ENCODE measurements at places on chromosomes 7 and 10.
A peak's percentile ranks its signal among the peaks of the same experiment; 100 is the strongest.

GRCh38 chr10:102262744-102263370 lies 17.5 kb downstream of the GBF1 start:
- DNase-seq: no peak

DNA sequence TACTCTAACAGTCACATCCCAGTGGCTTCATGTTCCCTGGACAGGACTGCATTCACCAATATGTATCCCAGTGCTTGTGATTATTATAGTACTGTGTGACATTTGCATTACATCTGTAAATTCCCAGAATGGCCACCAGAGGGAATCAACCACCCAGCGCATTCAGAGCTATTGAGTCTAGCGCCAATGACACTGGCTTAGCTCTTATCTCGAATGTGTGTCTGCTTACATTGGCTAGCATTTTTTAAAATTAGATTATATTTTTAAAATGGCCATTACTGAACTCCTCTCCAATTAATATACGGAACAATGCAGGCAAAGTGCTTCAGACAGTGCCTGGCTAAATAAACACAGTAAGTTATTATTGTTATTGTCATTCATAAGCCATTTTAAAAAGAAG lies 36.3 kb downstream of the TRIL start:
- DNase-seq: no peak

GRCh38 chr7:50739744-50740435 lies 42.8 kb downstream of the GRB10 start:
- peak; percentile 63 for DNase-seq

DNA sequence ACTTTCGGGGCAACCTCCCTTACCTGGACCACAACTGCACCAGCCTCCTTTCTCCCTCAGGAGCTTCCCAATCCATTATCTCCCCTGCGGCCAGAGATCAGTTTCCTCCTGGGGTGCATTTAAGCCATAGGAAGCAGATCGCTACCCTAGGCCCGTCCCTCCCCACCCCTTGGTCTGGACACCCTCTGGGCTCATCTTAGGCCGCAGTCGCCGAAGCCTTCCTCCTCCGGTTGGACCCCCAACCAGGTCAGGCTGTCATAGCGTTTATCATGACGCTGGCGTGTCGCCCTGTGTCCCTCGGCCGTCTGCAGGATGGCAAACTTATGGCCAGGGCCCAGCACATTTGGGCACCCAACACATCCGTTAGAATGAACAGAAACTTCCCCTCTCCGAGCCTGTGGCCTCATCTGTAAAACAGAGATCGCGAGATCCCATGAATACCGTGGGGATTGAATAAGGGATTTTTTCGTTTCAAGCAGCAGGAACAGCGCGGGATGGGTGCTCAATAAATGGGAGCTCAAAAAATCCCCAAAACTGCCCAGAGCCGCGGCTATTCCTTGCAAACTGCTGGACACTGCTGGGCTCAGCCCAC lies 669 bp upstream of the AP5Z1 start:
- DNase-seq: no peak

GRCh38 chr7:51134013-51134441 lies 182.6 kb downstream of the COBL start:
- no peak for DNase-seq

- DNase-seq: no peak
These were observed 17.7 kb upstream of the NRP1 start for GRCh38 chr10:33352175-33352574.

- no peak for DNase-seq
These were observed 31.1 kb upstream of the HPS1 start for GRCh38 chr10:98477861-98478260.

DNA sequence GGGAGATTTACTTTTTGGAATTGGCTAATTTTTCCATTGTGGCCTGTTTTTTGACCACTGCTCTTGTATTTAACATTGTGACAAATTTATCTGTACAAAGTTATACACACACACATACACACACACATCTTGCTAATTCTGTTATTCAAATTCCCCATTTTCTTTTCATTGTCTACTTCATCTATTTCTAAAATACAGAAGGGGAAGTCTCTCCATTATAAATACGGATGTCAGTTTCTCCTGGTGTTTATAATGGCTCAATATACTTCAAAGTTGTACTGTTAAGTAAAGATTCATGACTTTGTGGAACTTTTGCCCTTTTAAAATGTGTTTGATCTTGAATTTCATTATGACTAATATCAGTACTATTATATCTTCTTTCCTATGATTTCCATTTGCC lies 81.0 kb downstream of the CNOT4 start:
- DNase-seq: no peak

DNA sequence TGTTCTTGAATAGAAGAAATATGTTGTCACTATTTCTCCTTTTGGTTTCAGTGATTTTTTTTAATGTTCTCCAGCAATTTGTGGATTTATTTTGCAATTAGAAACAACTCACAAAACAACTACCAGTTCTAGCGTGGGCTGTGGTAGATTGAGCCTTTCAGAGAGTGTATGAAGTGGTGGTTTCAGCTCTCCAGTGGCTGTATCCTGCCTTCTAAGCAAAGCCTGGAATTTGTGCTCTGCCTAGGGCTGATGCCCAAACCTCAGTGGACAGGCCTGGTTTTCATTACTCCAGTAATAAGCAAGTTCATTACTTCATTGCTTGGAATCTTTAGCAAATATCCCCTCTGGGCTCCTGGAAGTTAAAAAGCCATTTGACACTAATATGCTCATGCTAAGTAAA lies 35.9 kb downstream of the APBB1IP start:
- no peak for DNase-seq

DNA sequence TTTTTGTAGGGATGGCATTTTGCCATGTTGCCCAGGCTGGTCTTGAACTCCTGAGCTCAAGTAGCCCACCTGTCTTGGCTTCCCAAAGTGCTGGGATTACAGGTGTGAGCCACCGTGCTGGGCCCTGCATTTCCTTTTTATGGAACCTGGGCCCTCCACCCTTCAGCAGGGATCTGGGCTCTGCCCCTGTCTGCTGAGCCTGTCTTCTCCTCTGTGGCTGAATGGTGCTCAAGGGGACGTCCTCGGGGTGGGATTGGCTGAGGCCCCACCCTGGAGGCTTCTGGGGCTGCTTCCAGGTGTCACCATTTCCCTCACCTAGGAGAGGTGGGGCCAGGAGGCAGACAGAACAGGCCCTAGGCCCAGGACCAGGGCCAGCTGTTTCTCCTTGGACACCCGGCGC lies 18.4 kb downstream of the FAM241B start:
- no peak for DNase-seq

DNA sequence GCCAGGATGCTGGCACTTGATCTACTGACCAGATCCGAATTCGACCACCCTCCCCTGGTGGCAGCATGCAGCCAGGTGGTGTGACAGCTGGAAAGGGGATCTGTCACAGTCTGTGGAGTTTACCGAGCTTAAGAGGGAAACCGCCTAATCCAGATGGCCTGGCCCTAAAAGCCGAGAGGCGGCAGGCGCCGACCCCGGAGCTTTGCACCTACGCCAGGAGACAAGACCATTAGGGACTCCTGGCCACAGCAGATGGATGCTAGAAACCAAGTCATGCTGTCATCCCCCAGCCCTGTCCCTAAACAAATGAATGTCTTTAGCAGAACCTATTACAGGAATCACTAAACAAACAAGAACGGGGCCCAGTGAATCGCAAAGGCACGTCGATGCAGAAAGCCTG lies 27.7 kb downstream of the RCC1L start:
- no peak for DNase-seq

GRCh38 chr7:28812616-28813015 lies 145.5 kb downstream of the TRIL start:
- no peak for DNase-seq

DNA sequence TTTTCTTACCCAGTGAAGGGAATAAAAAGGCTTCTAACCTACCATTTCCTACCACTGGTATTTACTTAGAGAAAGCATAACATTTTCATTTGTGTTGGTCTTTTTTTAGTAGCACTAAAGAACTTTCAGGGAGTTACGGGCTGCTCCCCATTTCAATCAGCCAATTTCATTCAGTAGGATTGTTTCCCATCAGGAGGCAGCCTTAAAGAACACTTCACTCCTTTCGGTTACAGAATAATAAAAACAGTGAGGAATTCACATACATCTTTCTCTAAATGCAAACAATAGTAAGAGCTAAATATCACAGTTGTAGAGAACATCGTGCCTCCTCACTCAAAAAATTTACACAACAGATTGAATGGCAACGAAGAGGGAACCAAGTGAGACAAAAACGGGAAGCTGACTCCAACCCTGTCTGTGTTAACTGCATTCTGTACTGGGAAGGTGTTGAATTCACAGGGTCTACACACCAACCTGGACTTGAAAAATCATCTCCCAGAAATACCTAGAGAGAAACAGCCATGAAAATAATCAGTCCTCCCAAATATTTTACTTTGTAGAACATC lies 55.5 kb upstream of the ABLIM1 start:
- no peak for DNase-seq

DNA sequence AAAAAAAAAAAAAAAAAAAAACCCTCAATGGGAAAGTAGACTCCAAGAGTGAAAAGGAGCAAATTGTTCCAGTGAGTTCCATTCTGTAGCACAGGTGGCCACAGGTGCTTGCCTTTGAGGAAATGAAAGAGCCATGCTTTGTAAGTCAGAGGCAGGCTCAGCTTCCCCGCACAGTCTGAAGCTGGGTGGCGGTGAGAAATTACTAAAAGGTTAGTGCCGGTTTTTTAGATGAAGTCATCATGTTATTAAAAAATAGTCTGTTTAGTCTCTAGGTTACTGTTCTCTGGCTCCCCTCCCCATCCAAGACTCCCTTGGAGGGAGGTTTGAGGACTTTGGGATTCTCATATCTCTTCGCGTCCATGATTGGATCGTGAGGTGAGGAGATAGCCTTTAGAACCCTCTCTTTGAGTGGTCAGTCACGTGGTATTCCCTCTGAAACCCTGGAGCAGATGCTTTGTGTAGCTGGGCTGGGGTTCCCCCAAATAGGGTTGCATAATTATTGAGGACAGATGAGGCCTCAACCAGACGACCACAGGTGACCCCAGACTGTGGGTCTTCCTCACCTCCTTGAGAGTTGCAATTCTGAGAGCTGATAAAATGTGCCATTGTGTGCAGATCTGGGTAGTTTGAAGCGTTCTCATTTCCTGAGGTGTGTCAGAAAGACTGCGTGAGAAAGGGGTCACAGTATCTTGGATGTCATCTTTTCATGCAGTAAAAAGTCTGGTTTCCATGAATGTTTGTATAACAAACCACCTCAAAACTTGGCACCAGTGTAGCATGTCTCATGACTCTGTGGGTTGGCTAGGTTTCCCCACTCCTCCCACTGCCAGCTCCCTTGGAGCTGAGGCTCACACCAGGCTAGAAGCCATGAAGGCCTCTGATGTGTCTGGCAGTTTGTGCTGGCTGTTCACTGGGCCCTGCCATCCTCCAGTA lies 27.1 kb downstream of the OGDH start:
- peak; percentile 45 for DNase-seq

DNA sequence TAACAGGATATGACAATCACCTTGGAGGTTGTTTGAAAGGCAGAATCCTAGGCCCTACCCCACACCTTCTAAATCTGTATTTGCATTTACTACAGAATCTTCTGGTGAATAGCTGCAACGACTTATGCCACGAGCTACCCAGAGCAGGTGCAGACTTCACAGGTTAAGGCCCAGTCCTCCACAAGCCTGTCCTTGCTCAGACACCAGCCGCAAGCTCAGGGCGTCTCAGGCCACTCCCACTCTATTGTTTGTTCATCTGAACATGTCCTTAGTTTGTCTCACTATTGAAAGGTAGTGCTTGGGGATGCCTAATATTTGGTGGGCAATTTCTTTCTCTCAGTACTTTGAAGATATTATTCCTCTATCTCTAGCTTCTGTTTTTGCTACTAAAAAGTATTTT lies 18.9 kb upstream of the RBM33 start:
- DNase-seq: no peak

DNA sequence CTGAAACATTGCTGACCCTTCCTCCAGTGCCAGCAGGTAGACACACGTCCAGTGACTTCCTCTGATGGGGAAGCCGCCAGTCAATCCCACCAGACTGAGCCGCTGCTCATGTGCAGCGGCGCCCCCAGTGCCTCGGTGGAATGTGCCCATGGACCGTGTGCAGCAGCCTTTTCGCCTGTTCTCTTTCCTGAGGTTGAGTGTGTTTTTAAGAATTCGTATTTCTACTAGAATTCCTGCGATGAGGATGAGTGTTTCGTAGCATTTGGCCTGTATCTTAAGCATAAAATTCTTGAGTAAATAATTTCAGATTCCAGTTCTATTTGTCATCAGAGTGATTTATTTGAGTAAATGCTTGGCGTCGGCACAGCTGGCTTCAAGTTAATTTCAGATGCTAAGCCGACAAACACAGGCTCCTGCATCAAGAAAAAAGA lies 35.4 kb downstream of the BNIP3 start:
- no peak for DNase-seq

DNA sequence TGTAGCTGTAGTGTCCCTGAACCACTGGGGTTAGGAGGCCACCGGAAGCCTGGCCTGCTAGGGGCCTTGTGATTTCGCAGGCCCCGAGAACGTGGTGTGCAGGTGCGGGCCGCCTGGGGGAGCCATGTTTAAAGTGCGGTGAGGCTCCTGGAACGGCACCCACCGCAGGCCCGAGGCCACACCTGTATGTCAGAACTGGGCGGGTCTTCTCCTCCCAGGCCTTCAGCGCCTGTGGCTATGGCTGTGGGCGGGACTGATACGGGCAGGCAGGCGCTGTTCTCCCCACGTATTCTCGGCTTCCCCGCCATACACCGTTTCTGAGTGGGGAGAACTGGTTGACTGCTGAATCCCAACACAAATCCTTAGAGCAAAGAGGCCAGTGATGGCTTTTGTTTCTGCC lies 74.8 kb downstream of the DNAJB6 start:
- no peak for DNase-seq

- no peak for DNase-seq
These were observed 293.1 kb downstream of the GPR158 start for GRCh38 chr10:25467881-25468280.

GRCh38 chr10:104216631-104217030 lies 15.5 kb downstream of the CFAP43 start:
- DNase-seq: no peak

- DNase-seq: no peak
These were observed 395.2 kb downstream of the TFEC start for GRCh38 chr7:115635376-115635775.

GRCh38 chr10:132850896-132851295 lies 64.9 kb upstream of the NKX6-2 start:
- no peak for DNase-seq

- DNase-seq: no peak
These were observed 153.2 kb upstream of the ADCY1 start for GRCh38 chr7:45420843-45421495.

DNA sequence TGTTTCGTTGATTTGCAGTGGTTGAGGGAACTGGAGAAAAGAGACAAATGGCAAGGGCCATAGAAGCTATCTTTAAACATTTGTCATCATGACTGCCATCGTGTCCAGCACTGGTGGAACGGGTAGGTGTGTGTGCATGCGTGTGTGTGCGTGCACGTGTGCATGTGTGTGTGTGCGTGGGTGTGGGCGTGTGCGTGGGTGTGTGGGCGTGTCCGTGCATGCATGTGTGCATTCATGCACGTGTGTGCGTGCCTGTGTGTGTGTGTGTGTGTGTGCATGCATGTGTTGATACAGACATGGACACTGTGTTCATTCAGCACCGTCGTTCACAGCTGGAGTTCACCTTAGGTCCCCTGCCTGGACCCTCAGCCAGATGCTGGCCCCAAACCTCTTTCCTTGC lies 38.1 kb upstream of the AP5Z1 start:
- no peak for DNase-seq

- DNase-seq: no peak
These were observed 76.7 kb downstream of the ANK3 start for GRCh38 chr10:60312818-60313588.

All from activated T-helper 1 cell treated with anti-CD3 and anti-CD28 coated beads, Interleukin-12 subunit alpha, Interleukin-12 subunit beta, Interleukin-2, Interleukin-4 antibody, amounts not matched to agents 30 ng/mL and 10 ng/mL and 1 ng/mL, durations not matched to agents 14 hours and 24 hours and 36 hours (primary cell).